ENCODE measurements at places on chromosomes 3 and 15.

DNA sequence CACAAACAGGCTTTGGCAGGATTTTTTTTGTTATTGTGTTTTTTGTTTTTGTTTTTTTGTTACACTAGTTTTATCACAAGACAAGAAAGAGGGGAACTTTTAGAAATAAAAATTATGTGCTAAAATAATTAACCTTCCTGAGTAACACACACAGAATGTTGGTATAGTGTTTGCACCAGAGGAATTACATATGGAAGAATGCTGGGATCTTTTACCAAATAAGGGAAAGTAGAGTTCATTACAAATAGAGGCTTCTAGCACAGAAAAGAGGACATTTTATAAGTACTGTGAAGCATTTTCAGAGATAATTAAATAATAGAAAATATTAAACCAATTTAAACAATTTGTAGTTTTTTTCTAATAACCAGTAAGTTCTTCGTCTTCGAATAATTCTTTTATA is 116.0 kb downstream of the IGF1R start:
- no peak for DNase-seq

GRCh38 chr3:131526801-131527347 is 24.1 kb upstream of the MRPL3 start:
- peak; percentile 81 for DNase-seq

DNA sequence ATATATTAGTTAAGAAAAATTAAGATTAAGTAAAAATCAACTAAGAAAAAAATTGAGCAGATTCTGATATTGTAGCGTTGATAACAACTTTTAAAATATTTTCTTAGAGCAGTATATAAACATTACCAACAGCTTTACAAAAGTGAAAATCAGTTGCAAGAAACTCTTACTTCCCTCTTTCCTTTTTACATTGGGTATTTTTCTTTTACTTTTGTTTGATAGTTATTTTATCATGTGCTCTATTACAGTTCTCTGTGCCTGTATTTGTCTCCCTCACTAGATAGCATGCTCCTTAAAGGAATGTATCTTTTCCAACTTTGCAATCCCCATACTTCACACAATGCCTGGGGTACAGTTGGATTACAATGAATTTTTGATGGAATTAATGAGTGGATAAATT is 87.5 kb upstream of the P3H2 start:
- DNase-seq: no peak

- no peak for DNase-seq
These were observed 165.4 kb upstream of the TOPAZ1 start for GRCh38 chr3:44076221-44076829.

- no peak for DNase-seq
These were observed 885.2 kb upstream of the CFAP20DC start for GRCh38 chr3:59935025-59935424.

GRCh38 chr3:112646623-112647022 is 5.7 kb upstream of the CCDC80 start:
- DNase-seq: no peak

DNA sequence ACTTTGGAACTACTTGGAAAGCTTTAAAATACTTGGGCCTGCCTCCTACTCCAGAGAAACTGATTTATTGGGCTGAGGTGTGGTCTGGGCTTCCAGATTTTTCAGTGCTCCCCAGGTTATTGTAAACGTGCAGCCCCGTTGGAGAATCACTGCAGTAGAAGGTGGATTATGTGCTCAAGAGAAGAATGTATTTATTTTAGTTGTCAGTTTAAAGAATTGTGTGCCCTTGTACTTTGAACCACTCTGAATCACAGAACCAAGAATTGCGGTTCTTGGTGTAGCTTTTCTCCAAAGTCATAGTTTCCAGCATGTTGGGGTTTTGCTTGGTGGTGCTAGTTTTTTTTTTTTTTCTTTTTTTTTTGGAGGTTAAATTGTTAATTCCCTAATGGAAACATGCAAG is 1.6 kb downstream of the TATDN2 start:
- DNase-seq: peak; percentile 16

DNA sequence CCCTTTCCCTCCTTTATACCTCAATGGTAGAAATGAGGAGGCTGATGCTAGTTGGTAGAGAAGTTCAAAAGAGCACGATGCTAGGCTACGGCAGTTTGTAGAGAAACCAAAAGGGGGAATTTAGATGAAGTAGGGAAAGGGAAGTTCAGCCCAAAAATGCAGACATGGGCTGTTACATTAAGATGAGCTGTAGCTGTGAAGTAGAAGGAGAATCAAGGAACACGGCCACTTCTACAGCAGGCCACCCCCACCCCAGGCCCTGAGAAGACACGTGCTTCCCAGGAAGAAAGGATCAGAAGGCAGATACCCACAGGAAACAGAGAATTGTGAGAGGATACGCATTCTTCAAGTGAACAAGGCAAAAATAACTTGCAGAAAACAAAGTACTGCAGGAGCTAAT is 2.1 kb upstream of the PARP14 start:
- no peak for DNase-seq

GRCh38 chr15:93063262-93063671 is 25.7 kb downstream of the RGMA start:
- DNase-seq: no peak

DNA sequence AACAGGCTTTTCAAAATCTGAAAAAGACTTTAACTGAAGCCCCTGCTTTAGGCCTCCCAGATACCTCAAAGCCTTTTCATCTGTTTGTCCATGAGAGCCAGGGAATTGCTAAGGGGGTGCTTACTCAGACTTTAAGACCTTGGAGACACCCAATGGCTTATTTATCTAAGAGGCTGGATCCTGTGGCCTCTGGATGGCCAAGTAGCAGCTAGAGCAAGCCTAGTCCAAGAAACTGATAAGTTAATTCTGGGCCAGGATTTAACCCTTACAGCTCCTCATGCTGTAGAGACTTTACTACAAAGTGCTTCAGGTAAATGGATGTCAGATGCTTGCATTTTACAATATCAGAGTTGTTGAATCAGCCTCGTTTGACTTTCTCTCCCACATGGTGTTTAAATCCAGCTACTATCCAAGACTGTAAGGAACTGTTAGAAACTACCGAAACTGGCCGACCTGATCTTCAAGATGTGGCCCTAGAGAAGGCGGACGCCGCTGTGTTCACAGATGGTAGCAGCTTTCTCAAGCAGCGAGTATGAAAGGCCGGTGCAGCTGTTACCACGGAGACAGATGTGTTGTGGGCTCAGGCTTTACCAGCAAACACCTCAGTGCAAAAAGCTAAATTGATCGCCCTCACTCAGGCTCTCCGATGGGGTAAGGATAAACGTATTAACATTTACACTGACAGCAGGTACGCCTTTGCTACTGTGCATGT is 3.3 kb downstream of the DET1 start:
- no peak for DNase-seq

DNA sequence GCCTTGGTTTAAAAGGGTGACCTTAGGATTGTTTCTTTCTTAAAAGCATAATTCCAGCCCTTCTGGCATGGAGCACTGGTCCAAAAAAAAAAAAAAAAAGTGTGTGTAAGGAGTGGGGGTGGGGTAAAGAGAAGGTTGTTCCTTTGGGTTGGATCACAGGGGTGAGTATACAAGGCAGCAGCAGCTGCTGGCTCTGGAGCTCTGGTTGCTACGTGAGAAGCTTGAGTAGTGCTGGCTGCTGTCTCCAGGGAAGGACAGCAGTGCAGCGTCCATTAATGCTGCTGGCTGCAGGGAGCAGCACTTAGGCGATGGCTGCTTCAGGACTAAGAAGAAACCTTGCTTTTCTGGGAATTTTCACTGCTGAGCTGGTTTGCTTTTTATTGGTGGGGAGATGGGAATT is 2.3 kb downstream of the SETD5 start:
- DNase-seq: peak; percentile 72

DNA sequence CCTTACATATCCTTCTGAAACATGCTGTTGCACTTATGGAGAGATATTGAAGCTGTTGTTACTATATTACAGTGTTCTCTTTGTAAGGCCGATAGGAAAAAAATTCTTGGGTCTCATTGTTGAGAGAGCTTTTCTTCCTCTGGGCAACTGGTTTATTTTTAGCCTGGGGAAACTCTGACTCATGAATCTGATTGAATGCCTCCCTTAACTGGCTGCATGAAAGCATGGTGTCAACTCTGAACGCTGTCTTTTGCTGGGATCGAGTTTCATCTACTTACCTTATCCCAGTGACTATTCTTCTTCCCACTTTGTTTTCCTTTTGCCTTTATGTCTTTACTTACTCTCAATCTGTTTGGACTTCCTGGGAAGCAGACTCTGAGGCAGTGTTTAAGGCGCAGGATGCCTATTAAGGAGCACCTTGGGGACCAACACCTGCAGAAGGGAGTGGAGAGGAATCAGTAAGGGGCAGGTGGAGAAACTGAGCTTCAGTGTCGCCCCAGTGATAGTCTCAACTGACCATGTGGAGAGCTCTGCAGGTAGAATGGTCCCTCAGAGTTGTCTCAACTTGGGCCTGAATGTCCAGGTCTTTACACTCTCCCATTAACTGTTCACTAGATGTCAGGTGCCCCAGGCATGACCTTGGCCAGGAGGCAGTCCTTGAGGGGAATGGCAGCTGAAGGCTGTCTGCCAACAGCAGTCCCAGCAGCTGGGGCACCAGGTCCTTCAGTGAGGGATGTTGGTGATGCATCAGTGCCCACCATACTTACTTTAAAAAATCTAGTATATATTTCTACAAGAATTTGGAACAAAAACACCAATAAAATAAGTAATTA is 88.9 kb upstream of the CCNL1 start:
- DNase-seq: peak; percentile 81

DNA sequence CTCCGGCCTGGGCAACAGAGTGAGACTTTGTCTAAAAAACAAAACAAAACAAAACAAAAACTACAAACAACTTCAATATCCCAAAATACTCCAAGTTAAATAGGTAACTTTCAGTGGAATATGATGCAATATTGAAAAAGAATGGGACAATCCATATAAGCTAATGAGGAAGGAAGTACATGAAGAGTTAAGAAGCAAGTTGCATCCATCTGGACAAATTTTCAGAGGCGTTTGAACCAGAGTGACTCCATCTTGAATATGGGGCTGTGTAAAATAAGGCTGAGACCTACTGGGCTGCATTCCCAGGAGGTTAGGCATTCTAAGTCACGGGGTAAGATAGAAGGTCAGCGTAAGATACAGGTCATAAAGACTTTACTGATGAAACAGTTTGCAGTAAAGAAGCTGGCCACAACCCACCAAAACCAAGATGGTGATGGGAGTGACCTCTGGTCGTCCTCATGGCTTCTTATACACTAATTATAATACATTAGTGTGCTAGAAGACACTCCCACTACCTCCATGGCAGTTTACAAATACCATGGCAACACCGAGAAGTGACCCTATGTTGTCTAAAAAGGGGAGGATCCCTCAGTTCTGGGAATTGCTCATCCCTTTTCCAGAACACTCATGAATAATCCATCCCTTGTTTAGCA is 58.1 kb upstream of the LCTL start:
- no peak for DNase-seq

DNA sequence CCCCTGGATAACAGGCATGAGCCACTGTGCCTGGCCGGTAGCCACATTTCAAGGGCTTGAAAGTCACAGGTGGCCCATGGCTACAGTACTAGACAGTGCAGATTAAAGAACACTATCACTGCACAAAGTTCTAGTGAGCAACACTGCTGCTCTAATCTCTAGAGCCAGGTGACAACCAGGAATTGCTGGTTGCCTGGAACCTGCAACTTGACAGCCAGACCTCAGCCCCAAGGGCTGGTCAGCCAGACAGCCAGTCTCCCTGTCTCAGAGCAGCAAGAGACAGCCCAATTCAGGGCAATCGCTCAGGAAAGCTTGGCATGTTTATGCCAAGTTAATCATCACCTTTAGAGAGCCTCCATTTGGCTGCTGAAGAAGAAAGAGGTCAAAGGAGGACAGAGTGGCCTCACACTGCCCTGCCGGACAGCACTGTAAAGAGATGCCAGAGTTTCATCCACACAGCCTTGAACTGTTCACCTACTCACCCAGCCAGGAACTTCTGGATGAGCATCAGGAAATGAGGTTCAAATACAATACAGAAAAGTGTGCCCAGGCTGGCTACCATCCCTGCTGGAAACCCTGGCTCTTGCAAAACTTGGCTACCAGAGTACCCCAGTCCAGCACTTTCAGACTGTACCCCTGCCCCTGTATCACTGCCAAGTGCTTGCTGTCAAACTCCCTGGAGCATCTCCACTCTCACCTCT is 6.0 kb downstream of the CCDC12 start:
- no peak for DNase-seq

- DNase-seq: peak; percentile 54
These were observed 23.1 kb downstream of the ANXA2 start for GRCh38 chr15:60374628-60375081.

- DNase-seq: peak; percentile 43
These were observed 73.9 kb downstream of the ARNT2 start for GRCh38 chr15:80478075-80478474.

GRCh38 chr3:197750858-197751737 is 1.4 kb downstream of the FYTTD1 start:
- DNase-seq: peak; percentile 39

DNA sequence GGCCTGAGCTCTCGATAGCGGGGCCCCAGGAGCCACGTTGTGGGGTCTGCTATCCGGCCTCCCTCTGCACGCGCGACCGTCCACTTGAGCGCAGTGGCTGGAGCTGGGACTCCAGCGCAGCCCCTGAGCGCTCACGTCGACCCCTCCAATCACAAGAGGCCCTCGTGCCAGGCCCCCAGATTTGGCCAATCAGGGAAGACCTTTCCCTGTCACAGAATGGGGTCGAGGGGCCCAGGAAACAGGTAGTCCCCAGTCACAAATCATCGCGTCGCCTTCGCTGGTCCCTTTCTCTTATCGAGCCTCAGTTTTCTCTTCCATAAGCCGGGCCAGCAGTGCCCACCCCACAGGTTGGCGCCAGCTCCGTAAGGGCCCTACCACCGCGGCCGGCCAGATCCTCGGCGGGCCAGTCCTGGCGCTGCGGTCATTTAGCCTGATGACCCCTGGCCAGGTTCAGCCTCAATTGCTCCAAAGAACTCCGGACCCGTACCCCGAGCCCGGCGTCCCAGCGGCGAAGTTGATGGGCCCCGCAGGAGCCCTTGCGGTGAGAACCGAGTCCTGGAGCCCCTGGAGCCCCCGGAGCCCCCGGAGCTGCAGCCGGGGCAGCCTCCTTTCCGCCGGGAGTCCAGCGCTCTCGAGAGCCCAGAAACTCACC is 435 bp downstream of the ALDH1L1 start:
- DNase-seq: no peak

DNA sequence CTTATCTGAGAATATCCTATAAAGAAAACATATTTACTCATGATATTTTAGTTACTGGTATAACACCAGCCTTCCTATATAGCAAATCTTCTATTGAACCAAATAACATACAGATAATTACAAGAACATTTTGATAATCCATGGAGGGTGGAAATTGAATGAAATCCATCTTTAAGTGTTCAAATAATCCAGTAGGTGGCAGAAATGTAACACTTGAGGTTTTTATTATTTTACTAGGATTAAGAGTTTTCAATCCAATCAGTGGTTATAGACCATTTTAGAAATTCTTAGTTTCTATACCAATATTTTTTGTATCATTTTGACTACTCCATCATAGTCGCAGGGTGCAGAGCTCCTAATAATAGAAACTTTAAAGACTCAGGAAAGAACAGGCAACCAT is 101.9 kb upstream of the KCNH8 start:
- DNase-seq: no peak
